Fibroblast of skin of left biceps (primary cell): ENCODE measurements at places on chromosomes 11 and 22.

GRCh38 chr22:49269371-49269770 lies 558.3 kb downstream of the BRD1 start:
- no peak for DNase-seq

- DNase-seq, result no peak
These were observed 354.0 kb upstream of the CCDC90B start for GRCh38 chr11:83639995-83640758.

GRCh38 chr11:88068848-88069554 lies 106.2 kb downstream of the RAB38 start:
- no peak for DNase-seq

- DNase-seq, result no peak
These were observed 92.3 kb upstream of the ANO1 start for GRCh38 chr11:69985641-69986439.

GRCh38 chr11:66568124-66568916 lies at the start of gene CTSF:
TSS of gene CTSF (minus strand) at chr11:66568606. CDS start at chr11:66568486, 120 bp downstream.
- DNase-seq, result no peak

DNA sequence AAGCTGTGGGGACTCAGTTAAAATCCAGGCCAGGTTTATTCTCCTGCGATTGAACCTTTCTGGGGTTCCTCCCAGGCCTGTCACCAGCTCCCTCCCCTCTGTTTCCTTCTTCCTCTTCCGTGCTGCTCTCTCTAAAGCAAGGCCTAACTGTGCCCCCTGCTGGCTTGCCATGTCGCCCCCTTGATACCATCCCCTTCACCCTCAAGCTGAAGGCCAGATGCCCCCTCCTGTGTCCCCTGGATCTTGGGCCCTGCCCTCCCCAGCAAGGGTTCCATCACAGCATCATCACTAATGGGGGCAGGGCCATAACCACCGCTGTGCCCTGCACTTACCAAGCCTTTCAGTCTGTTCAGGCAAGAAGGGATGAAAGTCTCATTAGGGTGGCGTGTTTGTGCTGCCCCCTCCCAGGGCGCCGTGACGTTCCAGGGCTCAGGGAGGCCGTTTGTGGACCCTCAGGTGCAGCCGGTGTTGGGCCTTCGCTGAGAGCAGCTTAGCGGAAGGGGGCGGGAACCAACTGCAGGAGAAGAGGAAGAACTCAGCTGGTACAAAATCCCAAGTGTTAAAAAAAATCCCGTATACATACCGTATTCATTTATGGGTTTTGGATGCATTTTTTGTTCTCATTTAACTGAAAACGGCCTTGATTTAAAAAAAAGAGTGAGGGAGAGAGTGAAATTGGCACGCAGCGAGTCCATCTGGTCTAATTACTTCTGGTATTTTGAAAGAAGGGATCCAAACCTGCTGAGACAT lies 69.9 kb downstream of the MPPED1 start:
- DNase-seq, result no peak

- DNase-seq, result no peak
These were observed 30.1 kb upstream of the TMEM45B start for GRCh38 chr11:129785383-129786111.

GRCh38 chr11:10440401-10440800 lies 14.7 kb upstream of the AMPD3 start:
- DNase-seq, result no peak

GRCh38 chr11:45844822-45845578 lies 2.3 kb upstream of the CRY2 start:
- DNase-seq, result no peak

DNA sequence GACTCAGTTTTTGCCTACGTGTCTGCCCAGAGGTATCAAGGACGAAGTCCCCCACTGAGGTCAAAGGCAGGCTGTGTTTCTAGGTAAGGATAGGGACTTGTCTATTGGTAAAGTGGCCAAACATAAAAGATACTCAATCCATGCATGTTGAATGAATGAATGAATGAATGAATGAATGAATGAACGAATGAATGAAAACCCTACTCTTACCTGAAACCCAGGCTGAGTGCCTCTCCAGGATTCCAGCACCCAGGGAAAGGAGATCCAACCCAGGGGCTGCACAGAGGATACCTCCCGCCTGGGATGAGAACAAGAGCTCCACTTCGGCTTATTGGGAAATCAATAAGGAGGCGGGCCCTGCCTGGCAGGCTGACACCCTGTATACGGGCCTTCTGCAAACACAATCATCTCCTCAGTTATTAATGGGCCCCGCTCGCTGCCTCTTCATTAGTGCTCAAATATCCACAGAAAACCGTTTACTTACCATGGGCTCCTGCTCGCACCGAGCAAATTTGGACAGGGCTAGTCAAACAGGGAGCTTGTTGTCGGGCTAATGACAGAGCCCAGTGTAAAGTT lies 177.4 kb downstream of the BUD13 start:
- DNase-seq, result no peak

- no peak for DNase-seq
These were observed 46.3 kb downstream of the IGLL1 start for GRCh38 chr22:23533771-23534191.

DNA sequence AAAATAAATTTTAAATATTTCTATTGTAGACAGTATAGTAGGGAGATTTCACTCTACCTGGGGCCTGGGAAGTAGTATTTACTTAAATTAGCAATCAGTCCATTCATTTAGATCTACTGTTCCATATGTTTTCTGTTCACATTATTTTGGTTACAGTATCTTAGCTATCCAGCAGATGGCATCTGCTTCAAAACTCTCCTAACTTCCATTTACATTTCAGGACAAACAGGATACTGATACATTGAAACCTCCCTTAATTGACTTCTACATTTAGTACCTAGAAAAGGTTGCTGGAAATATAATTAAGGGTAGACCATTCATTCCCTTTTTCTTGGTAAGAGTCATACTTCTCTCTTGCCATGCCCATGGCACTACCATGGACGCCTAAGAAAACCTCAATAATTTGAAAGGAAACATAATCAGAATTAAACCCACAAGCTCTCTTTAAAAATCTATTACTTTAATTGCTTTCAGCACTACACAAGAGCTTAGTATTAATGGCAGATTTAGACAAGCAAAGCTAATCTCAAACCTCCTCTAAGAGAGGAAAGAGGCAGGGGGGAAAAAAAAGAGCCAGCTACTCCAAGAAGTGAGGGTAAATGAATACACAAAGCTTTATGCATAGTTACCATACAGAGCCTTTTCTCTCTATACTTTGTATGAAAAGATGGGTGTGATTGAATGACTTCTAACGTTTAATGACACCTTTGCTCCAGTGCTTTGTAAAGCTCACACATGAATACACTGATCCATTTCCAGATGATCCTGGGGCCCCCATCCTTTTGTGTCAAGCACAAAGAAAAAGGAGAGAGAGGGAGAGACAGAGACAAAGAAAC lies 131.2 kb upstream of the MTMR2 start:
- no peak for DNase-seq

DNA sequence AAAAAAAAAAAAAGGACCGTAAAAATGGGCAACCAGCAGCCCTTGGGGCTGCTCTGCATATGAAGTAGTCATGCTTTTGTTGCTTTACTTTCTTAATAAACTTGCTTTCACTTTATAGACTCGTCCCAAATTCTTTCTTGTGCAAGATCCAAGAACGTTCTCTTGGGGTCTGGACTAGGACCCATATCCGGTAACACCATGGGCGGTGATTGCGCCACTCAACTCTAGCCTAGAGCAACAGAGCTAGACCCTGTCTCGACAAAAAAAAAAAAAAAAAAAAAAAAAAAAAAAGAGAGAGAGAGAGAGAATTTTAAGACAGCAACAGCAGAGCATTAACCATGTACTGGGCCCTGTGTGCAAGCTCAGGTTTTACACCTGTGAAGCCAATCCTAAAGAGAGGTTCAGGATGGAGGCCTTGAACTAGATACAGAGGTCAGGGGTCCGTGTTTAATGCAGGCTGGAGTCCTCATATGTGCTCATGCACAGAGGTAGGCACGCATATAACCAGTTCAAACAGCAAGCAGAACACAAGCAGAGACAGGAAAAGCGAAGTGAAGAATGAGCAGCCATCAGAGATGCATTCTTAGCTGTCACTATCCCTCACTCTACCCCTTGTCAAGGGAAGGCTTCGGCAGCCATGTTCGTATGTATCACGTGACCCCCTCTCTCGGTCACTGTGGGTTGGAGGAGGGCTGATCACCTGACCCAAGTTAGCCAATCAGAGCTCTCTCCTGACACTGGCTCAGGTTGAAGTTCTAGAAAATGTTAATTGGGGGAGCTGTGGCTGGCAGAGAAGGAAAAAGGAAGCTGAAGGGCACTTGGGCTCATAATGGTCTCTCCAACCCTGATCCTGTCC lies 16.7 kb upstream of the SYT12 start:
- DNase-seq, result no peak

GRCh38 chr11:62546244-62546928 lies at the start of gene AHNAK:
TSS of gene AHNAK (minus strand) at chr11:62546806. CDS start at chr11:62536098, 10,708 bp downstream.
- no peak for DNase-seq

- DNase-seq, result peak; percentile 81
These were observed 33.7 kb downstream of the C11orf71 start for GRCh38 chr11:114366331-114367243.

- no peak for DNase-seq
These were observed 14.1 kb downstream of the SLC35C1 start for GRCh38 chr11:45818961-45819605.
